CD8-positive, alpha-beta T cell (primary cell): ENCODE measurements at places on chromosomes 6 and 20. TPM values are rescaled to one million over a fixed set of nuclear protein-coding genes. Genes with fewer than 3 reads are reported as not detected.

GRCh38 chr6:12165722-12166280, 124.4 kb upstream of the EDN1 start:
- no peak for DNase-seq

- DNase-seq, result no peak
These were observed 379.9 kb upstream of the EPHA7 start for GRCh38 chr6:93799226-93799625.

GRCh38 chr6:79574630-79575225, 37.5 kb upstream of the LCA5 start:
- no peak for DNase-seq

GRCh38 chr20:53774461-53775203, 181.0 kb upstream of the ZNF217 start:
- DNase-seq, result no peak

SLC4A11 gene
- total RNA-seq, result 0.65 TPM

DNA sequence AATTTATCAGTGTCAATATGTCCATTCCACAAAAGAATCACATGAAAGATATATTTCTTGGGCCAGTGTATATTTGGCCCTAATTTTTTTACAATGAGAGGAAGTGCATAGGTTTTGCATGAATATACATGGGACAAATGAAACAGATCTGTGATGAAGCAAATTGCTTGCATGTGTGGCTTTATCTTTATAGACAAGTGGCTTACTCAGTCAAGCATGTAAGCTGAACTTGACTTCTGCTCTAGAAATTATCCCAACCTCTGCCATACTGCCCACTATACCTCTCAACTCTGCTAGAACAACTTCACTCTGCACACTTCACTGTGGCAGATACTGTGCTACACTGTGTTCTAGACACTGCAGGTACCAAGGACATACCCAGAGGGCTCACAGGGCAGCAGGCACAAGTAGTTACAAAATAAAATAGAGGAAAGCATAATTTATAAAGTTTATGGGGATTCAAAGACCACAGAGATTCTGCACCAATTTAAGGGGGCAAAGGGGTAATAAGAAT, 349.2 kb upstream of the HSF2 start:
- DNase-seq, result no peak

TFAP2A gene
- 0.24 TPM for total RNA-seq

DNA sequence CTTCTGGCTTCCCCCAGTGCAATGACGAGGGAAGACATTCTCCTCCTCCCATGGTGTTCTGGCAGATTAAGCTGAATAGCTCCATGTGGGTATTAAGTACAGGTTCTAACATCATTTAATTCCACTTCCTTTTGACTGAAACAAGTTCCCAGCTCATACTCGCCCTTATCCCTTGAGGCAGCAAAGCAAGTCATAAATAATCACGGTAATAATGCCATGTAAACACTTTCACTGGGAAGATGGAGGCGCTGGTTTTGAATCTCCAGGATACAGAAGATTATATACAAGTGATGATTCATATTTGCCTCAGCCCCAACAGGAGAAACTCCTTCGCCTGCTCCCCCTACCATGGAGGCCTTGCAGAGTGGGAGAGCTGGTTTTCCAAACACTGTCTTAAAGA, 141.3 kb downstream of the PXDC1 start:
- DNase-seq, result no peak

NOTCH4 gene
- 0.38 TPM for total RNA-seq

GRCh38 chr20:49812507-49813304, at the start of gene SLC9A8:
SLC9A8 (plus strand) TSS chr20:49812828; CDS start chr20:49812923, 95 bp downstream.
- DNase-seq, result peak; percentile 78

DNA sequence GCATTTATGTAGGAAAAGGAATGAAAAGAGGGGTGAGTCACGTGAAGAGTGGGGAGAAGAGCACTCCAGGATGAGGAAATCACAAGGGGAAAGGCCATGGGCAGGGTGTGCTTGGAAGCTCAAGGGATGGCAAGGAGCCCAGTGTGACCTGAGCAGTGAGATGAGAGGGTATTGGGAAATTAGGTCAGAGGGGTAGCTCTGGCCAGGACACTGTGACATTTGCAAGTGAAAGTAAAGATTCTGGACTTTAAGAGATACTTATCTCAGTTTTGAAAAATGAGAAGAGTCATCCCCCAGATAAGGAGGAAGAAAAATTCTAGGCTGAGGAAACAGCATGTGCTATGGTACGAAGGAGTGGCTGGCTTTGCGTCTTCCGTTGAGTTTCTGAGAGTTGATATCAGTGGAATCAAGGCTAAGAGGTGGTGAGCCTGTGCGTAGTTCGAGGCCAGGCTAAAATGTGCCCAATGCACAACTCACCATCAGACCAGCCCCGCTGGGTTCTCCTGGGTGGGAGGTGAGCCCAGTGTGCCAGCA, 79.9 kb downstream of the GCLC start:
- DNase-seq, result no peak

- DNase-seq, result no peak
These were observed 14.9 kb downstream of the DEFB114 start for GRCh38 chr6:49949062-49949461.
